ENCODE measurements at places on chromosomes 11 and 22.

GRCh38 chr11:105861225-105861624 lies 160.8 kb downstream of the MSANTD4 start:
- no peaks in the 10 kb centered on the region for H3K4me1 ChIP-seq
- no peaks in the 10 kb centered on the region for H3K36me3 ChIP-seq
- no peak overlapping the region for H3K4me3 ChIP-seq
- DNase-seq: no peak

DNA sequence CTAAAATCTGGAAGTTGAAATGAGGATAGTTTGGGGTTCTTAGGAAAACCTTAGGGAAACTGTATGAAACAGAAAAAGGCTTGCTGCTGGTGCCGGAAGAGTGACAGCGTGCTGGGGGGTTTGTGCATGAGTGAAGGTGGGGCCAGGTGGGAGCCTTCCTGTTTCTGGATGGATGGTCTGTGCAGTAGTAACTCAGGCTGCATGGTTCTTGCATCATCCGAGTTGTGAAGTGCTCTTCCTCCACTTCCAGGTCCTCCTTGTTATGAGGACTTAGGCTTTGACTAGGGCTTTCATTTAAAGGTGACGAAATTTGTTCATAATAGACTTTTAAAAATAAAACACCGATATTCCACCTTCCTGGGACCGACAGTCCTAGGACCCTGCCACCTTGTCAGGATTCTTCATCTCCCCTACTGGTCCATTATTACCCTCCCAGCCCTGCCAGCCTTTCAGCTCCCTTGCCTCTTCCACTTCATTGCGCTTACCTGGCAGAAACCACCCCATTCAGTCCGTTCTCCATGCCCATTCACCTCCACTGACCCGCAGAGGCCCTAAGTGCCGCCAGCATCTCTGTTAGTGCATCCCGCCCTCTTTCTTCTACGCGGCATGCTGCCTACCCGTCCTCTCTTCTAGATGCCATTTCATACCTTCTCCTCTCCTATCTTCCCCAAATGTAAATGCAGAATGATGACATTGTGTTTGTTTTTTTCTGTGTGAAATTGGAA lies 47.3 kb downstream of the PPFIA1 start:
- DNase-seq: no peak
- H3K27me3 ChIP-seq: no peaks in the 10 kb centered on the region
- H3K4me1 ChIP-seq: no peaks in the 10 kb centered on the region
- no peak overlapping the region for H3K27ac ChIP-seq
- H3K4me3 ChIP-seq: no peak overlapping the region

GRCh38 chr11:102153082-102153481 lies 42.8 kb downstream of the YAP1 start:
- no peak for DNase-seq
- no peaks in the 10 kb centered on the region for H3K36me3 ChIP-seq
- no peaks in the 10 kb centered on the region for H3K4me1 ChIP-seq
- no peak overlapping the region for H3K4me3 ChIP-seq
- no peaks in the 10 kb centered on the region for H3K27me3 ChIP-seq

DNA sequence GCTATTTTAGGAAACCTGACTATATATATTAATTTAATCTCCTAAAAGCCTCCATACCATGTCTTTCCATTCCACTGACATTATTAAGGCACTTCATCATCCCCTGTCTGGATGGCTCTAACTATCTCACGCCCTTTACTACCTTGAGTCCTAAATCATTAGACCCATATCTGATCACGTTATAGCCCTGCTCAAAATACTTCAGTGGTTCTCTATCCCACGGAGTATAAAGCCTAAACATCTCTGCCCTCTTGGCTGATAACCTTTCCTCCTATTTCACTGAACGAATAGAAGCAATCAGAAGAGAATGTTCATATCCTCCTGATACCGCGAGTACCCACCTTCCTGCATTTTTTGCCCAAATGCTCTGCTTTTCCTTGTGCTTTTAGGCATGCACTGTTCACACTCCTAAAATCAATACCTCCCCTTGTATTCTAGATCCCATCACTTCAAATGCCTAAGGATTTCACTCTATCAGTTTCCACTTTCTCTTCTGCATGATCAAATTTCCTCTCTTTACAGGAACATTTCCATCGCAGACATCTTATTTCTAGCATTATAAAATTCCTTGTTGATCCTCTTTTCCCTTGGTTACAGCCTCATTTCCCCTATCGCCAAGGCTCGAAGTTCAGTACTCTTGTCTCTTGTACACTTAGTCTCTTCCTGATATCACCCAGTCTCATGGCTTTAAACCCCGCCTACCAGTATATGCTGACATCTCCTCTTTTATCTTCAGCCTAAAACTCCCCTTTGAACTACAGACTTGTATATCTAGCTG lies 45.0 kb upstream of the BIRC3 start:
- peaks cover 2% of the 10 kb centered on the region for H3K4me1 ChIP-seq
- H3K27me3 ChIP-seq: no peaks in the 10 kb centered on the region
- H3K4me3 ChIP-seq: no peak overlapping the region
- no peaks in the 10 kb centered on the region for H3K36me3 ChIP-seq
- no peak for DNase-seq

DNA sequence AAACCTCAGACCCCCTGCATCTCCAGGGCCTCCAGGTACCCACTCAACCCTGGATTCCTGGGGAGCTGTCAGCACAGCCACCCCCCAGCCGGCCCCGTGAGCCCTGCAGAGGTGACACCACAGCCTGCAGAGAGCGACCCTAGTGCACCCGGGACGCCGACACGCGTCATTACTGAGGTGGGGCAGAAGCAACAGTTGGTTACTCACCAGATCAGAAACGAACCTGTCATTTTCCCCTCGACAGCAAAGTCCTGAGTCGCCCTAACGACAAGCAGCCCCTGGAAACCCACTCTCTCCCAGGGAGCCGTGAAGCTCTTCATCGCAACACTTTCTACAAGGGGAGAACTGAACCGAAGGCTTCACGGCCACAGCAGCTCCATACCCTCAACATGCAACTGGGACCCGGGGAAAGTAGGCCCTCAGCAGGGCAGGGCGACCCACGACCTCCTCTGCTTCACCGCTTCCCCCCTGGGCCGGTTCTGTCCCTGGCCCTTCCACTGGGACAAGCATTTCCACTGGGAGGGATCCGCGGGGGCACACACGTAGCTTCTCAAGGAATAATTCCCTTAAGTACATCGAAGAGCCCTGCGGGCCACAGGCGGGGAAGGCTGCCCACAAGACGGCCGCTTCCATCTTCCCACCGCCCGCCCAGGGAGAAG lies 1.6 kb downstream of the BRD1 start:
- H3K4me3 ChIP-seq: peak overlapping the region; percentile 91
- H3K27ac ChIP-seq: no peak overlapping the region
- peaks cover 9% of the 10 kb centered on the region for H3K4me1 ChIP-seq

GRCh38 chr22:20232781-20233180 lies 35.3 kb downstream of the RTN4R start:
- H3K27me3 ChIP-seq: no peaks in the 10 kb centered on the region
- H3K4me3 ChIP-seq: no peak overlapping the region
- no peaks in the 10 kb centered on the region for H3K36me3 ChIP-seq
- no peak overlapping the region for H3K27ac ChIP-seq
- H3K4me1 ChIP-seq: peaks cover 24% of the 10 kb centered on the region
- no peak for DNase-seq

- H3K4me3 ChIP-seq: no peak overlapping the region
- H3K27ac ChIP-seq: no peak overlapping the region
- no peak for DNase-seq
- H3K4me1 ChIP-seq: no peaks in the 10 kb centered on the region
These were observed 587.0 kb downstream of the DLG2 start for GRCh38 chr11:85040166-85040565.

DNA sequence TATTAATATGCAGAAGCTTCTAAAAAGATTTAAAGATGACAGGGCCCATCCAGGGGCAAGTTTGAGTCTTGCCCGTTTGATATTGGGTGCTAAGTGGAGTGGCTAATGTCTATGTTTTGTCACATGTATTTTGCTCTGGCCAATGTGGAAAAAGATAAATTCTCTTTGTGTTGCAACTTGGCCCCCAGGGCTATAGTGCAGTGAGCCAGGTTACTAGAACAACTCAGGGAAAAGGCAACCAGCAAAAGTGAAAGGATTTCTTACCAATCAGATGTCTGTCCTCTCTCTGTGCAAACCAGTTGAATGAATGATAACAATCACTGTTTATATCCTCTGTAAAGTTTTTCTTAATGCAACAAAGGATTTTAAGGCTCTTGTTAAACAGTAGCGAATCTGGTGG lies 4.6 kb upstream of the CLNS1A start:
- no peak overlapping the region for H3K4me3 ChIP-seq
- H3K27me3 ChIP-seq: no peaks in the 10 kb centered on the region
- no peaks in the 10 kb centered on the region for H3K4me1 ChIP-seq
- H3K36me3 ChIP-seq: no peaks in the 10 kb centered on the region
- DNase-seq: no peak

GRCh38 chr11:14119357-14119756 lies 156.8 kb downstream of the SPON1 start:
- no peaks in the 10 kb centered on the region for H3K4me1 ChIP-seq
- no peak overlapping the region for H3K4me3 ChIP-seq
- H3K27me3 ChIP-seq: no peaks in the 10 kb centered on the region
- no peaks in the 10 kb centered on the region for H3K36me3 ChIP-seq
- H3K27ac ChIP-seq: no peak overlapping the region

DNA sequence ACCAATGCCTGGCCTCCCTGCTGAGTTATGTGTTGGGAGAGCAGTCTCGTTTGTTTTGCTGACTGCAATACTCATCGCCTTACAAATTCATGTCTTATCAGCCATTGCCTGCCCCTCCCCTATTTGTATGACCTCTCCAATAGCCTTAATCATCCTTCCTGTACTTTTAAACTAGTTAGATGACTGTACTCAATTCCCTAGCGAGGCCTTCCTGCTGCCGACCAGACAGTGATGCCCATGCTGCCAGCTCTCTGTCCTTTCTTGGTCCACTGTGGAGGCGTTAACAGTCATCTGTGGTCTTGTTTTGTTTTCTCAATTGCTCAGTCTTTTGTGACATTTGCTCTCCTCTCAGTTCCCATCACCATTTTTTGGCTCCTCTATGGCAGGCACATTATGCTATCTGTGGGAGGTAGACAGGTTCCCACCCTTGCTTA lies 20.3 kb upstream of the YPEL1 start:
- no peak for DNase-seq
- no peaks in the 10 kb centered on the region for H3K27me3 ChIP-seq
- H3K4me1 ChIP-seq: peaks cover 7% of the 10 kb centered on the region
- H3K27ac ChIP-seq: no peak overlapping the region
- peaks cover 5% of the 10 kb centered on the region for H3K36me3 ChIP-seq
- no peak overlapping the region for H3K4me3 ChIP-seq

DNA sequence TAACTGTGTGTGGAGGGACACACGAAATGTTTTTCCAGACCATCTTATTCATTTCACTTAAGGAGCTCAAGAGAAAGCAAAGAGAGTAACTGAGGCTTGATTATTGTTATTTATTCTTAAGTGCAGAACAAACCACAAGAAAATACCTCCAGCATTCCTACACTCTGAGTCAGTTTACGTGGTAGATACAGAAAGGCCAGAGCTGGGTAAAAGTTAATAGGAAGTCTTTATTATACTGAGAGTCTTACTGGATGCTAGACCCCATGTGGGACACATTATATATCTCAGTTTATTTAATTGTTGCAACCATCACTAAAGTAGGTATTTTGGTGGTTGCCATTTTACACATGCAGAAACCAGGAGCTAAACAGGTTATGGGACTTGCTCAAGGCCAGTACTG lies 261.4 kb upstream of the POU2AF2 start:
- no peaks in the 10 kb centered on the region for H3K4me1 ChIP-seq
- no peak for DNase-seq
- H3K4me3 ChIP-seq: no peak overlapping the region
- no peak overlapping the region for H3K27ac ChIP-seq
- no peaks in the 10 kb centered on the region for H3K36me3 ChIP-seq

- H3K4me3 ChIP-seq: peak overlapping the region; percentile 15
- peak overlapping the region; percentile 60 for H3K27ac ChIP-seq
- H3K27me3 ChIP-seq: no peaks in the 10 kb centered on the region
- no peaks in the 10 kb centered on the region for H3K36me3 ChIP-seq
- H3K4me1 ChIP-seq: peaks cover 19% of the 10 kb centered on the region
These were observed 57.0 kb downstream of the BCR start for GRCh38 chr22:23237201-23237798.

- H3K4me1 ChIP-seq: peaks cover 18% of the 10 kb centered on the region
- DNase-seq: no peak
- peaks cover 5% of the 10 kb centered on the region for H3K36me3 ChIP-seq
- no peaks in the 10 kb centered on the region for H3K27me3 ChIP-seq
These were observed 12.8 kb upstream of the MOB2 start for GRCh38 chr11:1499261-1499890.

DNA sequence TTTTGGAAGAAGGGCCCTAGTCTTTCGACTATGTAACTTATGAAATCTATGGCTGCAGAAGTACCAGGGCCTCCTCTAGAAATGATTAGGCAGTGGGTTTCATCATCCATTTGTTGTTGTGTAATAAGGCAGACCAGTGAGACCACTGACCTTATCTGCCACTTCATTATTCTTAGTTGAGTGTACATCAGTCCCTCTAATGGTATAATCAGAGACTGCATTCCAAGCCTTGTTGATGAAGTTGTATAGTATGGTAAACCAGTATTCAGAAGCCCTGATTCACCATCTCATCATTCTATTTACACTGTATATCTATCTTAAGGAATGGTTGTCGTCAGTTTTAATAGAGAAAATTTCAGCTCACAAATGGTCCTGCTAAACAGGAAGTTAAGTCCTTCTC lies 32.2 kb upstream of the GRIA4 start:
- no peaks in the 10 kb centered on the region for H3K36me3 ChIP-seq
- DNase-seq: no peak
- no peak overlapping the region for H3K4me3 ChIP-seq
- no peaks in the 10 kb centered on the region for H3K27me3 ChIP-seq
- H3K27ac ChIP-seq: no peak overlapping the region

- peak overlapping the region; percentile 91 for H3K27ac ChIP-seq
- no peaks in the 10 kb centered on the region for H3K36me3 ChIP-seq
- DNase-seq: no peak
- no peaks in the 10 kb centered on the region for H3K27me3 ChIP-seq
These were observed 3.8 kb downstream of the OSBPL5 start for GRCh38 chr11:3161309-3161708.
